ENCODE measurements at places on chromosomes 5 and 9.
A peak's percentile ranks its signal among the peaks of the same experiment; 100 is the strongest.

DNA sequence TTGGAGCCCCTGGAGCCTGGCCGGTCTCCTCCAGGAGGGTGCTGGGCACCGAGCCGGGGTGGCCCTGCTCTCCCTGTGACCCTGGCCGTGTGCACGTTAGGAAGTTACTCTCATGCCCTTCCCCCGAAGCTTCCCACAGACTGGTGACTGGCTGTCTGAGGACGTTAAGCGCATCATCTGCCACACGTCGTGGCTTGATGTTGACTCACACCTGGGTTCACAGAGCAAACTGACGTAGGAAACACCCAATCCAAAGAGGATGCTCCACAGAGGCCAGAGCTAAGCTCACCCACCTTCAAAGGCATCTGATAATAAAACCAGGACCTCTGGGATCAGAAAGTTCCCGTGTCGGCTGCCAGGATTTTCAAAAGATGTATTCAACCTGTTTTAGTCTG, 152.9 kb upstream of the PHYKPL start:
- peak; percentile 18 for DNase-seq

DNA sequence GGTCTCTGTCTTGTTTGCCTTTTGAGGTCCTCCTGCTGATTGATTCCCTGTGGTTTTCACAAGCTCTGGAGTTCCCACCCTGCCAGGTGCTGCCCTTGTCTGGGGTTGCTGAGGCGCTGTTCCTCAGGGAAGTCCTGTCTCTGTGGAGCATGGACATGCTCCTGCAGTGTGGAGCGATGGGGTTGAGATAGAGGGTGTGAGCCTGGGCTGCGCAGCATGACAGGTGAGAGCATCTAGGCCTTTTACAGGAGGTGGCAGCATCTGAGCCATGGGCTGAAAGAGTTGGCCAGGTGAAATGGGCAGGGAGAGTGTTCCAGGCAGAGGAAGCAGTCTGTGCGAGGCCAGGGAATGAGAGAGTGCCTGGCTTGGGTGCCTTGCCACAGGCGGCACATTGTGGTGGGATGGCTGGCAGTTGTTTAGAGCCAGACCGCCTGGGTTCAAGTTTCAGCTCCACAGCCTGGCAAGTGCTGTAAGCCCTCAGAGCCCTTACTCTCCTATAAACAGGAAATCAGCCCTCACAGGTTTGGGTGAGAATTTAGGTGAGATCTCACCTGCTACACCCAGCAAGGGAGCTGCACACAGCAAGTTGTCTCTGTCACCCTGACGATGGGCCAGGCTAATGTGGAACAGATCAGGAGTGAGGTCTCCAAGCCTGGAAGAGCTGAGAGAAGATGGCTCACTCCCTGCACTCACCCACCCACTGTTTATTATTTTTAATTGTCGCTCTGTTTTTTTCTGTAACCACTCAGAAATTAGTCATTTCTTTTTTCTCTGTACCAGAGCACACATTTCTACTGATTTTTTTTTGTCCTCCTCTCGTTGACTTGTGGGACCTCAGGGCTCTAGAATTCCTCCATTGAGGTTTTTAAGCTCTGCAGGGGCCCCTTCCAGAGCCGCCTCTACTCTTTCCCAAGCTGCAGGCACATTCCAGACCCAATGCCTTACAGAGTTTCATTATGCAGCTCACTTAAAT, 19.6 kb downstream of the TCOF1 start:
- no peak for DNase-seq

DNA sequence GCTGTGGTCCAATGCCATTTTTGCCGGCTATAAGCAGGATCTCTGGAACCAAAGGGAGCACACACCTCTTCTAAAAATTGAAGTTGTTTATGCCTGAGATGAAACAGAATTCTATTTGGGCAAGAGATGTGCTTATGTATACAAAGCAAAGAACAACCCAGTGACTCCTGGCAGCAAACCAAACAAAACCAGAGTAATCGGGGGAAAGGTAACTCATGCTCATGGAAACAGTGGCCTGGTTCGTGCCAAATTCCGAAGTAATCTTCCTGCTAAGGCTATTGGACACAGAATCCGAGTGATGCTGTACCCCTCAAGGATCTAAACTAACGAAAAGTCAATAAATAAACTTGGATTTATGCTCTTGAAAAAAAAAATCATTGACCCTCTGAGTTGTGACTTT, 178.7 kb downstream of the CEMIP2 start:
- no peak for DNase-seq

GRCh38 chr5:35736280-35736679, 118.6 kb downstream of the SPEF2 start:
- no peak for DNase-seq

- DNase-seq = no peak
Observed at GRCh38 chr5:13248253-13248652, 696.2 kb downstream of the DNAH5 start.

DNA sequence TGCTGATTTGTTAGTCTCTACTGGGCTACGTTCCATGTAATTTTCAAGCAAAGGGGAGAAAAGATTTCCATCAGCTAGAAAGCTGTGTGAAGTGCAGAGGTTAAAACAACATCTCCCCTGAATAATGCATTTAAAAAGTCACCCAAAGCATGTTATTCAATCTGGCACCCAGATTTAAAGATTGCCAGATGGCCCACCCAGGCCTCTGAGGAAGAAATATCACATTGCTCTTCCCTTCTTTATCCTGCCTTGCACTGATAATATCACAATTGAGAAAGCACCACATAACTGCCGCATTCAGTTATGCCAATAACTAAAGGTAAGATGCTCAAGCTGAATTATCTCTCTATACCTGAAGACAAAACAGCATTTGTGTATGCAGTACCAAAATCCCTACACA, 119.4 kb upstream of the PUM3 start:
- DNase-seq = no peak

DNA sequence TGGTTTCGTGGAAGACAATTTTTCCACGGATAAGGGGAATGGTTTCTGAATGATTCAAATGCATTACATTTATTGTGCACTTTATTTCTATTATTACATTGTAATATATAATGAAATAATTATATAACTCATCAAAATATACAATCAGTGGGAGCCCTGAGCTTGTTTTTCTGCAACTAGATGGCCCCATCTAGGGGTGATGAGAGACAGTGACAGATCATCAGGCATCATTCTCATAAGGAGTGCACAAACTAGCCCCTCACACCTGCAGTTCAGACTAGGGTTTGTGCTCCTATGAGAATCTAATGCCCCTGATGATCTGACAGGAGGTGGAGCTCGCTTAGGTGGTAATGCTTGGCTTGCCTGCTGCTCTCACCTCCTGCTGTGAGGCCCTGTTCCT, 6.4 kb downstream of the ISCA1 start:
- no peak for DNase-seq

DNA sequence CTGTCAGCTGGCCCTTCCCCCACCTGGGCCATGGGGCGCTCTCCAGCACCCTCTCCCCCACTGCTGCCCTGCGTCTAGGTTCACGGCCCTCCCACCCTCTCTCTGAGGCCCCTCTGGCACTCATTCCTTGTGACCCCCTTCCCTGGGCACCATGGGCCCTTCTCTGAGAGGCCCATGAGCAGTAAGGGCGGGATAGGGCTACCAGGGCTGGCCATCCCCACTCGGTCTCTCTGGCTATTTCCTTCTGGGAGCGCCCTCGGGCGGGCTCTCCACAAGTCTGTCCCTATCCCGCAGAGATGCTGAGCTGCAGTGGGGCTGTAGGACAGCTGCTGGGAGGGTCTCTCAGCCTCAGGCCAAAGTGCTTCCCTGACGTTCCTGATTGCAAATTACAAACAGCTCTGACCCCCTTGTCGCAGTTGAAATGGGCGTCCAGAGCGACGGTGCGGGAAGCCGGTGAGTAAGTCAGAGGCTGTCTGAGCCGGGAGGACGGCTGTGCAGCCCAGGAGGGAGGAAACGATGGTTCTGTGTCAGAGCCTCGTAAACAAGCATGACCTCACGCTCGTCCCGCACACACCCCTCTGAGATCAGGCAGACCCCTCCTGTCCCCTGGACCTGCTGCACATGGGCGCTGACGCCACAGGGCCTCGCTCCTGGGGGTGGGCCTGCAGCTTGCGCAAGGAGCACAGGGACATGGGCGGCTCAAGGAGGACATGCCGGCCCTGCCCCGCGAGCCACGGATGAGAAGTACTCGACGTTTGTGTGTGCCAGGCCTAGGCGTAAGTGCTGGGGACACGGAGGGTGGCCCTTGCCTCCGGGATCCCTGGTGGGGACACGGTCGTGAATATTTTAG, 36.3 kb upstream of the GFPT2 start:
- DNase-seq = no peak

DNA sequence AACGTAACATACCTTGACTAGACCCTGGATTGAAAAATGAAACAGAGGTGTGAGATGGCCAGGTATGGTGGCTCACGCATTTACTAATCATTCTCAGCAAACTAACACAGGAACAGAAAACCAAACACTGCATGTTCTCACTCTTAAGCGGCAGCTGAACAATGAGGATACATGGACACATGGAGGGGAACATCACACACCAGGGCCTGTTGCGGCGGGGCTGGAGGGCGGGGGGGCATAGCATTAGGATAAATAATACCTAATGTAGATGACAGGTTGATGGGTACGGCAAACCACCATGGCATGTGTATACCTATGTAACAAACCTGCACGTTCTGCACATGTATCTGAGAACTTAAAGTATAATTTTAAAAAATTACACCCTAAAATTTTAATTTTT, 15.9 kb downstream of the RAPGEF6 start:
- DNase-seq = no peak
